ENCODE measurements at places on chromosomes 5 and 9.

DNA sequence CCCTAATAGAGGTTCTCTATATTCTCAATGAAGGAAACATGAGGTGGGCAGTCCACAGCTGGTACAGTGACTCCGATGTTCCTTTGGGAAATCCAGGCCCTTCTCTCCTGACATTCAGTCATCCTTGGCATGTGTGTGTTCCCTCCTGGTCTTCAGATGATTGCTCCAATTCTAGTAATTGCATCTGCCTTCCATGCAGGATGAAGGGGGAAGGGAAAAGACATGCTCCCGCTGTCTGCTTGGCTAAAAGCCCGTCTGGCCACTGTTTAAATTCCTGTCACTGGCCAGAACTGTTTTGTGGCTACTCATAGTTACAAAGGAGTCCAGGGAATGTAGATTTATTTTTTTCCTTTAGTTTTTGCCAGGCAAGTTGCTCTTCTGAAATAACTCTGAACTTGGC is 65.0 kb downstream of the MAST4 start:
- DNase-seq: no peak

DNA sequence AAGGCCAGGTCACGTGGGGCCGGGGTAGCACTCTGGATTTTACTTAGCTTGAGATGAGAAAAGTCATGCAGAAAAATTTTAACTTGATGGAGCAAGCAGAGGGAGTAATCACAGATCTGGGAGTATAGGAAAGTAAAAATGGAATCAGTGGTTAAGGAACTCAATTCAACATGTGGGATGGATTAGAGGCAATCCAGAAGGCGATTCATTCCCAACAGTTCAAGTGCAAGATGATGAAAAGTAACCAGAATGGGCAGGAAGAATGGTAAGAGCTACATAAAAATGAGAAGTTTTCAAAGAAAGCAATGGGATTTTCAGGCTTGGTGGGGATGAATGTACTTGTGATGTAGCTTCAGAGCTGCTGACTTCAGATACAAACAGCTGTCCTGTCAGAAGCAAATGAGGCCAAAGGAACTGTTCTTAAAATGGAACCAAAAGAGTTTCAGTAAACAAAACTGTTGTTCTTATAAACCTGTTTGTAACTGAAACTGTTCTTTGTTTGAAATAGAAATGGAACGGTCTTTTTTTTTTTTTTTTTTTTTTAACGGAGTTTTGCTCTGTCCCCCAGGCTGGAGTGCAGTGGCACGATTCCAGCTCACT is 5.6 kb upstream of the SEC24A start:
- DNase-seq: no peak

- DNase-seq: no peak
These were observed 9.6 kb downstream of the DAB2 start for GRCh38 chr5:39415201-39415600.

- DNase-seq: no peak
These were observed 166.8 kb downstream of the YIPF5 start for GRCh38 chr5:144003636-144004035.

DNA sequence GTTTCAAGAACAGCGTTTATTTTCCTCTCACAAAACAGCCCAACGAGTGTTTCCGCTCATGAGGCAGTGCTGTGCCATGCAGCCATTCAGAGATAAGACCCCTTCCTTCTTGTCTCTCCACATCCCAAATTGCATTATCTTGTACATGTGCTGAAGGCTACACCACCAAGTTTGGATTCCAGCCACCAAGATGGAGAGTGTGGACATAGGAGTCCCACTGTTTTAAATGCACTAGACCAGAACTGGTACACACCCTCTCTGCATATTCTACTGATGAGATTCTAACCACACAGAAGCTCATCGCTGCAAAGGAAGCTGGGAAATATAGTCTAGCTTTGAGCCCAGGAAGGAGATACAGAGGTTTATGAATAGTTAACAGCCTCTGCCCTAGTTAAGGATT is 509.4 kb downstream of the NFIB start:
- DNase-seq: no peak

- no peak for DNase-seq
These were observed 2.0 kb upstream of the EBF1 start for GRCh38 chr5:159101685-159102084.

DNA sequence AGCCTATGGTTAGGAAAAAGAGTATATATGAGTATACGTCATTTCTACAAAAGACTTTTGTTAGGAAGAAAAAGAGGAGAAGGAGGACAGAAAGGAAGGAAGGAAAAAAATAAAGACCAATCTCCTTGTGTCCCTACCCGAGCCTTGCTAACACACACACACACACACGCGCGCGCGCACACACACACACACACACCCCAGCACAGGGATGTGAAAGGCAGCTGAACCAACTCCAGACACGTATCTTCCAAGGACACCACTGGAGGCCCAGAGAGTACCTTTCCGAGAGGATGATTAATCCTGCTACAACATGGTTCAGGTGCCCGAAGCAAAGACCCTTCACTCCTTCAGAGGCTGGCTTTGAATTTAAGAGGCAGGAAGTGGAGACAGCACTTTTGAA is 56.9 kb upstream of the GALNT10 start:
- DNase-seq: no peak

- DNase-seq: no peak
These were observed 51.0 kb upstream of the MPDZ start for GRCh38 chr9:13330396-13331004.

DNA sequence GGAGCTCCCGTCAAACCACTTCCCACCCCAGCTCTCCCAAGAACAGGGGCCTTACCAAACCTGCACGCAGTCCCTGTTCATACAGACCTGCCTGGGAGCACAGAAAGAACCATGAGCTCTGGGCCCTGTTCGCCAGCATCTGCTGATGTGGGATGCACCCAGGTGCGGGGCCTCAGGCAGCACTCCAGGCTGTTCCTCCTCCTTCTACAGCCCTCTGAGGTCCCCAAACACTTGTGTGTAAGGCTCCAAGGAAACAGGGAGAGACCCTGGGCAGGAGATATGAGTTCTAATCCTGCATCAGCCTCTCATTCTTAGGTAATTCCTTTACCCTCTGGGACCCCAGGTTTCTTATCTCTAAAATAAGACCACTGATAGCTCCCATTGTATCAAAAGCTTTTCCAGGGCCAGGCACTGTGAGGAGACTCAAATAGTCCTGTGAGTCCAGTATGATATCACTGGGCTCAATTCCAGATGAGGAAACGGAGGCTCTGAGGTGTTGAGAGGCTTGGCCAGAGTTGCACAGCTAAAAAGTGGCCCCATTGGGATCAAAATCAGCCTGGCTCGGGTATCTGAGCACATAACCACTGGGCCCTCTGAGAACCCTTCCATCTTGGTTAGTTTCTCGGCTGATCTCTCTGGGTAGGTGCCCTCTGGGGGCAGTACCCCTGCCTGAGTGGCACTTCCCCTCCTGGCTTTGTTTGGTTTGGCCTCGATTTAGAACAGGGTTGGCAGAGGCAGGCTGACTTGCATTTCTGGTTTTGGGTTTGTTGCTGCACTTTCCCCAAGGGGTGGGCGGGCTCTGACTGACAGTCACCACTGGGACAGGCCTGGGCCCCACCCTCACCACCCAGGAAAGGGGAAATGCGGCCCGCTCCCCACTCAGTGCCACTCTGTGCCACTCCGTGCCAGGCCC is 116.8 kb downstream of the RGS3 start:
- peak; percentile 66 for DNase-seq

DNA sequence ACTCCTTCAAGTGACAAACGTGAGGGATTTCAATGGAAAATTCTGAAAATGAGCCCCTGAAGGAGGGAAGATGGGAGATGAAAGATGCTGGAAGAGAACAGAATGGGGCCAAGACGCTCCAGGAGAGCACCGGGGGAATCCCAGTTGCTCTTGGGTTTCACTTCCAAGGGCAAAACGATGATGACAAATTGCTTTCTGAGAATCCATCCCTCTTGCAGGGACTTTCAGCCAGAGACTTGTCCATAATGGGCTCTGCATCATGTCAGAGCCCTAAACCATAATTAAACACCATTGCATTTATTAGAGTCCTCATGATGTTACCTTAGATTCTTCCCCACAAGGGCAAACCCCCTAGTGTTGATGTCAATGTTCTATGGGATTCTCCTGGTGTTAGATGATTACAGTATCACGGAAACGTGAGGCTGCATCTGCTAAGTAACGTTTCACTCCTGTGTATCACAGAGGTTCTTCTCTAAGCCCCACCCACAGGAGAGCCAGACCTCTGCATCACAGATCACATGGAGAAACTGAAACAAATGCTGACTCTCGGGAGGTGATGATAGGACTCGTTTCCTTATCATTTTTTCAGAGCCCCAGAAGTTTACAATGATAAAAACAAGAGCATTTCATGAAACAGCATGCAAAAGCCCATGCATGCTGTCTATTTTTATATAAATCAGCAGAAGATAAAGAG is 114.4 kb downstream of the TENT4A start:
- no peak for DNase-seq

GRCh38 chr5:88833371-88834130 is 49.4 kb downstream of the MEF2C start:
- DNase-seq: peak; percentile 39

- no peak for DNase-seq
These were observed 129.3 kb downstream of the RXRA start for GRCh38 chr9:134455537-134455933.

DNA sequence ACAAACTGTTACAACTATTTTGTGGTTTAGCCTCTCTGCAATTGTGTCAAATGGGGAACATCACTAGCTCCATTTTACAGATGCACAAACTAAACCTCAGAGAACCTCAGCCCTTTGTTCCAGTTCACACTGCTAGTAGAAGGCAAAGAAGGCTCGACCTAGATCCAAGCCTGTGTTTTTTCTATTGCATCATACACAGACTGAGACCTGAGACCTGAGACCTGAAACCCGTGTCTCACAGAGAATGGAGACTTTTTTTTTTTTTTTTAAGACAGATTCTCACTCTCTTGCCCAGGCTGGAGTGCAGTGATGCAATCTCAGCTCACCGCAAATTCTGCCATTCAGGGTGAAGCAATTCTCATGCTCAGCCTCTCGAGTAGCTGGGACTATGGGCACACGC is 120.8 kb downstream of the GALNT10 start:
- peak; percentile 18 for DNase-seq

DNA sequence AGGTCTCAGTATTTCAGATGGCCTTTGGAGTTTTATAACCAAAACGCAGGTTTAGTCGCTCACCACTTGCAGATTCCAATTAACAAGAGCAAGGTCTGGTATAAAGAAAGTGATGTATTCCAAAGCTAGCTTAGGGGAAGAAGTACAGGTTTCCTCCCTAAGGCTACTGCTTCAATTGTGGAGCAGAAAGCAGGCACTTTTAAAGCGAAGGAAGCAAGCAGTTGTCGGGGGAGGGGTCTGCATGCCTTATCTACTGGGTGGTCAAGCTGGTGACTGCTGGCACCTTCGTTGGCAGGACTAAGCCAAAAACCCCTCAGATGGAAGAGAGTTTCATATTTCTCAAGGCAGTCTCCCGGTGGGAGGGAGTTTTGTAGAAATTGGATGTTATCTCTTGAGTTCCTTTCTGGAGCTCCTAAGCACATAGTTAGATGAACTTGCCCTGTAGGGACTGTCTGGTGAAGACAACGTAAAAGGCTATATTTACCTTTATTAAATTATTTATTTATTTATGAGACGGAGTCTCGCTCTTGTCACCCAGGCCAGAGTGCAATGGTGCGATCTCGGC is 1.6 kb upstream of the TMEM245 start:
- no peak for DNase-seq

DNA sequence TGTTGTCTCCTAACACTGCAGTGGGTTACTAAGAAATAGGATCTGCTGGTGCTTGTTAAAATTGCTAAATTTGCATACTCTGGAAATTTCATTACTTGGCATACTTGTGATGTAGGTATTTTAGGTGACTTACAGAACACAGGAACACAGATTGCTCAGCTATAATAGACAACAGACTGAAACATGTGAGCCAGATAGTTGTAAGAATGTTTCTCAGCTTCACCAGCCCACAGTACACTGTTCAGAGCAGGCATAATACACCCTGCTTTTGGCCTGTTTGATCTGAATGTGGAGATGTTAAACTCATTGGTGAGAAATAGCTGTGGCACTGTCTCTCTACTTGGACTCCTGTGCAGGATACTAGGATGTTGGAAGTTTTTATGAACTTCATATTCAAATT is 275.7 kb downstream of the CSNK1G3 start:
- DNase-seq: no peak

DNA sequence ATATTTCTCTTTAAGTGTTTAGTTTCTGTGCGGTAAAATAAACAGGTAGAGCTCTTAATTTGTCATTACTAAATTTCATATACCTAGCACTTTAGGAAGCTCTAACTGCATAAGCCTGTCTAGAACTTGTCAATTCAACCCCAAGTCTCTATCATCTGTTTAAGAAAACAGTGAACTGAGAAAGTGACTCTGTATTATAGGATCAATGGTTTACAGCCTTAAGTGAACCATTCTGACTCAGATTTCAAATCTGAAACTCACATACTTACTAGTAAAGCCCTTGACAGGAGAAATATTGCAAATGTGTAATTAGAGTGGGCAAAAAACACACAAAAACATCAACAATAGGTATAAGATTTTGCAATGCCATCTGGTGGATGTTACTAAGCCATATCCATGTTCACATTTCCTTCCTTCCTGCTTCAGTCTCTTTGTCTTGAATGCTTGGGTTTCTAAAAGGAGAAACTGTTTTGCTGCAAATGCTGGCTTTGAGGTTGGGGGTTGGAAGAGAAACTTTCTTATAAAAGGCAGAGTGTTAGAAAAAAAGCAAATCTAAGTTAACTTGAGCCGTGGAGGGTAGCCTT is 101.8 kb downstream of the DOCK8 start:
- DNase-seq: no peak

DNA sequence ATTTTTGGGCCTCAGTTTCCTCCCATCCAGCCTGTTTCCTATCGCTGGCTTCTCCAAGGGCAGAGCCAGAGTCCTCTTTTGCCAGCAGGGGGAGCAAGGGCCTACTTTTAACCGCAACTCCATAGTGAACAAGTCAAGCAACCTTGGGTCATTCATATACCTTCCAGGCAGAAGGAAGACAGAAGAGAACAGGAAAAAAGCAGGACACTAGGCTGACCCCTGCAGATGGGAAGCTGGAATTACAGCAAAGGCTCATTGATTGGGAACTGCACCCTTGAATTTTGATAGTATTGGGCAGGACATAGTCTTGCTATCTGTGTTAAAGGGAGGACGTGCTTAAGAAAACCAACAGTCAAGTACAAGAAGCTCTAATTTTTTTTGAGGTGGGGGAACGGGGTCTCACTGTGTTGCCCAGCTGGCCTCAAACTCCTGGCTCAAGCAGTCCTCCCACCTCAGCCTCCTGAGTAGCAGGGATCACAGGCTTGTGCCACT is 30.1 kb downstream of the QRFP start:
- DNase-seq: peak; percentile 57
